ENCODE measurements at places on chromosomes 11 and 22.

DNA sequence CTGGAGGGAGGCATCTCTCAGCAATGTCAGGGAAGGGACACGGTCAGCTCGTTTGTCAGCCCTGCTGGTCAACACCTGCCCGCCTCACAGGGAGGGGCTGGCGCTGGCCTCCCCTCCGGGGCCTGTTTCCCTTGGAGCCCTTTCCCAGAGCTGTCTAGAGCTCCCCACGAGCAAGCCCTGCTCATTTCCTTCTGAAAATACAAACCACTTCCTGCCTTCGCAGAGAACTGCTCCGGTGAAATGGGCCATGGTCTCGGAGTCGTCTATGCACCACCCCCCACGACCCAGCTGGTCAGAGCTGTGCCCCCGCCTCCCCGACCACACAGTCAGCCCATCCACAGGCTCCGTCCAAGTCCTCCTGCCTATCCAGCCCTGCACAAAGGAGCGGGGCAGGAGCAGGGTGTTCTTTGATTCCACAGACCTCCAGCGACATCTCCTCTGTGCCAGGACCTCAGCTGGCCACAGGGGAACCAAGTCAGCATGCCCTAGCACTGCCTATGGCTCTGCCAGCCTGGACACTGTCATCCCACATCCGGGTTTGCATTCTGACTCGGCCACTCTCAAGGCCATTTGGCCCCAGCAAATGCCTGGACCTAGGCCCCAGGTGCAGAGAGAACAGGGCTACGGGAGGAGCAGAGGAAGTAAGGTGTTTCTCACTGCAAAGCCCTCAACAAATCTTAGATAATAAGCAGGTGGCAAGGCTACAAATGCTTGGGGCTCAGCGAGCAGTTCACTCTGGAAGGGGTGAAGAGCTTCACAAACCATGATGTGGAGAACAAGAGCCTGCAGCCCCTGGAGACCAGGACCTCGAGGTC is 82.1 kb upstream of the WNT11 start:
- no peak for DNase-seq

DNA sequence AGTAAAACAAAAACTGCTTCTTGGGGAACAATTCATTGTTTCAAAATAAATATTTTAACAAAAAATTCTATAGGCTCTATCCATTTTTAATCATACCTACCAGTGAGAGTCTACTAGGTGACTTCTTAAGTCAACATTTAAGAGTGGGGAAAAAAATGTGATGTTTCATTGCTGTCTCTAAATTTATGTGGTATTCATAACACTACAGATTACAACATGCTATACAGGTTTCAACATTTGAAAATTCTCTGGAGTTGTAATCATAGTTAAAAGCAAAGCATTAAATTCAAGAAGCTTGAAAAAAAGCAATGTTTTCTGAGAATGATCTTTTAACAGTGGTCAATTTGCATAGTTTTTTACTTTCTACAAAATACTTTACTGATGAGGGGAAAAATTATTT is 18.3 kb downstream of the SBF2 start:
- DNase-seq: no peak

GRCh38 chr11:26827567-26828081 is 105.8 kb upstream of the SLC5A12 start:
- DNase-seq: no peak

DNA sequence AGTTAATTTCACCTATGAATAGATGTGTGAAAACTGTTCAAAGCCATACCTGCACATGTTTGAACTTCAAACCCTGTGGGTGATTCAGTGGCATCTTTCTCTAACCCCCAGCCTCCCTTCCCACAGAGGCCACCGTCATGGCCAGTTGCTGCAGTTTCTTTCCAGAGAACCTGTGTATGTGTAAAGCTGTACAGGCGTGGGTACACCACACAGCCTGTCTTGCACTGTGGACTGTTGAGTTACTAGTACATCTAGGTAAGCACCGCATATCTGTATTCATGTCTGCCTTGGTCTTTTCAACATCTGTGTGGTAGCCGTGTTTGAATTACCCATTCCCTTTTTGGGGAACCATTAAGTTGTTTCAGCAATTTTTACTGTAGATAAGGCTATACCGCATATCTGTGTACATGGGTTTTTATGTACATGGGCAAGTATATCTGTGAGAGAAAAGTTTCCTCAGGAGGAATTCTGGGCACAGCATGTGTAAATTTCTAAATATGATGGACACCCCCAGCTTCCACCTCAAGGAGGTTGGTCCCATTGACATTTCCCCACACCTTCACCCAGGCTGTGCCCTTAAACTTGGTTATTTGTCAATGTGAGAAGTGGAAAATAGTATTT is 13.9 kb downstream of the NEAT1 start:
- DNase-seq: no peak

- DNase-seq: no peak
Observed at GRCh38 chr22:44995105-44995514, 14.7 kb downstream of the PHF21B start.

DNA sequence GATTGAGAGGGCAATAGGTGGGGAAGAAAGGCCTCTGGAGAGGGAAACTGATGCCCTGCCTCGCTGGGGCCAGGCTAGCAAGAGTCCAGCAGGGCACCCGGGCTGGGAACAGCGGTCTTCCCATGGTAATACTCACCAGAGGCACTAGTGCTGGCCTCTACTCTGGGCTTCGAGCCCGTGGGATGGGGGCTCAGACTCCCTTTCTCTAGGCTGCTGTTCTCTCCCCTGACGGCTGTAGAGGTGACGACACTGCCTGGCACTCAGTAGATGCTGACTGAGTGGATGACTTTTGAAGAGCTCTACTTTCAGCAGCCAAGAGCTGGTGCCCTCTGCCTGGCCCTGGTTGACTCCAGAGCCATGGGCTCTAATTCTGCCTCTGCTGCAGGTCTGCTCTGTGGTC is 818 bp upstream of the C1QTNF4 start:
- DNase-seq: no peak

DNA sequence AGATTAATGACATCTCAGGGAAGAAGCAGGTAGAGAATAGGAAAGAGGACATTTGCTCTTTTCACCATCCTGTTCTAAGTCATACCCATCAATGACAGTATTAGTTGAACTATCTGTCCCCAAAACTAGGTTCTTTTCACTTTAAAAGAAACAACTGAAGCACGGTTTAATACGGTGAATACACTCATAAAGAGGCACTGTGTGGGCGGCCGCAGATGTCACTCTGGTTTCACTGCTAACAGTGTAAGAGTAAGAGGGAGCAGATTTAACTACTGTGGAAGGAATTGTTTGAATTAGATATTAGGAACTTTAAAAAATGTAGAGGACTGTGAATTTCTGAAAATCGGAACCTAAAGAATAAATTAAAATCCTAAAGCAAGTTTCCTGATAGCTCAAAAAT is 49.5 kb downstream of the VSIG10L2 start:
- no peak for DNase-seq

DNA sequence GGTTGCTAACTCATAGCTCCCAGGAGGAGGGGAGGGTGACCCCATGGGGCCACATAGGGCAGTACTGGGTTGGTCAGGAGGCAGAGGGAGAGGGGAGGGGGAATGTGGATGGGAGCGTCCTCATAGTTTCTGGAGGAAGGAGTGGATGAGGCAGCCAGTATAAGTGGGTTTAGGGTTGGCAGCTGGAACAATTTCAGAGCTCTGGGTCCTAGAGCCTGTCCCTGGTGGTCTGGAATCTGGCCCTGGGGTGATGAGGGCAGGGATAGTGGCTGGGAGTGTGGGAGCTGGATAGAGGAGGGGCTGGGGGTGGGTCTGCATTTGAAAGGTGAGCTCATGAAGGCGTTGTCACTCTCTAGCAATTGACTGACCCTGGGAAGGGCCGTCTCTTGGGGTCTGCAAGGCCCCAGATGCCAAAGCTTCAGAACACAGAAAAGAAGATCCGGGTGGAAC is 5.3 kb upstream of the MRGPRG start:
- no peak for DNase-seq

GRCh38 chr11:112509300-112509699 is 248.6 kb upstream of the PLET1 start:
- DNase-seq: no peak

DNA sequence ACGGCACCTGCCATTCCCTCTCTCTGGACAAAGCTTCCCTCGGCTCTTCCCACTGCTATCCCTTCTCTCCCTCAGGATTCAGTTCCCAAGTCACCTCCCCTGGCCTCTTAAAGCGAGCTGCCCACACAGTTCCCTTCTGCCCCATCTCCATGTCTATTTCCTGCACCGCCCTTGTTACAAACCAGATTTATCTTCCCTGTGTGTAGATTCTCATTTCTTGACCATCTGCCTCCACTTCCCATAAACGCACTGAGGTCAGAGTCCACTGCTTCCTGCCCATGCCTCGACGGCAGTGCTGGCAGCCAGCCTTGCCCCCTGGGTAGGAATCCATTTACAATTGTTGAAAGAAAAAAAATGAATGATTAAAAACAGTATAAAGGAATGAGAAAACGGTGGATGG is 11.6 kb upstream of the APOBEC3B start:
- no peak for DNase-seq

- DNase-seq: no peak
Observed at GRCh38 chr22:28279888-28280287, 360.8 kb upstream of the PITPNB start.

DNA sequence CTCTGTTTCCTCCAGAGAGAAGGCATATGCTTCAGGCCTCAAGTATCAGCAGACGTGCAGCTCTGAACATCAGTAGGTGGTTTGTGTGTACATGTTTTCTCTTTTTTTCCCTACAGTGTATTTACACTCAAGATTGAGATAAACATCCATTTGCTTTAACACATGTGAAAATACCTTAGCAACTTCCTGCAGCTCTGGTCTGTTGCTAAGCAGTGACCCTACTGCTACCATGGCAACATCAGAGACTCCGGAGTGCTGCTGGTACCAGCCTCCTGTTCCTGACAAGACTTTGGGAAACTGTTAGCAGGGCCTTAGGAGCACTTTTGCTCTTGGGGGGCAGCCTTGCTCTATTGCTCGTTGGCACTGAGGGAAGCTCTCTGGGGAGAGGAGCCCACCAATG is 221.2 kb upstream of the PLET1 start:
- DNase-seq: no peak

- no peak for DNase-seq
Observed at GRCh38 chr11:10930224-10930971, 72.5 kb upstream of the ZBED5 start.

All from RCC 7860 (cell line).